Activated CD4-positive, CD25-positive, alpha-beta regulatory T cell (primary cell): ENCODE measurements at places on chromosomes 5 and 9.

- DNase-seq, result no peak
Measured at GRCh38 chr5:42267091-42267490, 156.1 kb upstream of the GHR start.

GRCh38 chr5:40689438-40689837 lies 9.7 kb downstream of the PTGER4 start:
- DNase-seq, result no peak

GRCh38 chr5:58259685-58260152 lies 200.2 kb downstream of the PLK2 start:
- DNase-seq, result no peak

DNA sequence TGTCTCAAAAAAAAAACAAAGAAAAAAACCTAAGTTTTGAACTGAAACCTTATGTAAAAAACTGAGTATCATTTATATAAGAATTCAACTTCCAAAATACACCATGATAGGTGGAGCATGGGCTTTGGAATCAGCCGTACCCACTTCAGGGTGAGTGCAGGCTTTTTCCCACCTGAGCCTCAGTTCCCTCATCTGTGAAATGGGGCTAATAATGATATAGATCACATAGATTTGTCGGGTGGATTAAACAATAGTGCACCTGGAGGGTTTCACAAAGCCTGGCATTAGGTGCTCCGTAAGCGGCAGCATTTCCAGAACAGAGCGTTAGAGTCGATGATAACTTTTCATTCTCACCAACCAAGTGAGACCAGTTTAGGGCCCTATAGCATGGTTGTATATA lies 91.9 kb downstream of the CYFIP2 start:
- no peak for DNase-seq

DNA sequence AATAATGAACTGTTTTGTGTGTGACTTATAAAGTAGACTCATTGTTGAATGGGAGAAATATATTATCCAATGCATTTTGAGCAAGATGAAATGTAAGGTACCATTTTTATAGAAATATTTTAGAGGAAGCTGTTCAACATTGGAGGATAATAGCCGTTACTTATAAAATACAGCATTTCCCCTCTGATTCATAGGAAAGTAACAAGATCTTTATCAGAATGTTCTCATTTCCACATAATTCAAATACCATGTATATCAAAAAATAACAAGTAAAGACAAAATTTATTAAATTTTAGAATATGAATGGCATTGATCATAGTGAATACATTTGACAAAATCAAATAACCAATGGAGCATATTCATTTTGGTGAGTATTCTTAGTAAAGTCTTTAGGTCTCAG lies 346.7 kb upstream of the PTGER4 start:
- DNase-seq, result no peak
